HAP-1 (cell line): ENCODE measurements at places on chromosomes 3 and 15.

GRCh38 chr15:78006567-78007205 is 70.8 kb downstream of the TBC1D2B start:
- no peak for DNase-seq

GRCh38 chr15:79396850-79397249 is 35.3 kb upstream of the MINAR1 start:
- no peak for DNase-seq

- no peak for DNase-seq
Measured at GRCh38 chr3:64799606-64800005, 111.8 kb upstream of the ADAMTS9 start.

DNA sequence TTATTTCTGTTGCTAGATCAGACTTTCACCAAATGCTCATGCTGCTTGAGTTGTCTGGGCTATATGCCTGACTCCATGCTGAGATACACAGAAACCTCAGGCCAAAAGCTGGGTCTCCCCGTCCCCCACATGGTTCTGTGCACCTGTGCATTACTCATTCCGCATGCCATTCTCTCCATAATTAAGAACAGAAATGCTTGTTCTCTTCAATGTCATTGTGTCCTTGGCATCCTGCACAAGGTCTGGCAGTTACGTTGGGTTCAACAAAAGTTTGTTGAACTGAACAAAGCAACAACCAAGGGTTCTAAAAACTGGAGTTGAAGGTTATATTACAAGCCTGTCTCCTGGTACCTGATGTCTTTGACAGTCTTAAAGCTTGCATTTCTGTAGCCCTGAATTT is 177.5 kb downstream of the FNDC3B start:
- DNase-seq, result no peak

- peak; percentile 58 for DNase-seq
Measured at GRCh38 chr15:29115093-29115991, 154.3 kb downstream of the NSMCE3 start.

DNA sequence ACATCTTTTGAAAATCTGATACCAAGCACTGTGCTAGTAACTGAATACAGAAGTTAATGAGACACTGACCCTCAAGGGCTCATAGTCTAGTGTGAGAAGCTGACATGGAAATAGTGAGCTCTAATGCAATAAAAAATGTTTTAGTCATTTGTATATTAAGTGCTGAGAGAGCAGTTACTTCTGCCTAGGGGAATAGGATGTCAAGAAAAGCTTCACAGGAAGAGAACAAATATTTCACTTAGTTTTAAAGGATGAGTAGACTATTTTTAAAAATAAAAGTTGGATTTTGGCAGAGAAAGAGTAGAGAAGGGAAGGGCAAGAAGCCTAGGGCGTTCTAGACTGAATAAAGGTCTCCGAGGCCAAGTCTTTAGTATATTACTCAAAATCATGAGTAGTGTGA is 158.4 kb downstream of the ATG7 start:
- DNase-seq, result no peak

DNA sequence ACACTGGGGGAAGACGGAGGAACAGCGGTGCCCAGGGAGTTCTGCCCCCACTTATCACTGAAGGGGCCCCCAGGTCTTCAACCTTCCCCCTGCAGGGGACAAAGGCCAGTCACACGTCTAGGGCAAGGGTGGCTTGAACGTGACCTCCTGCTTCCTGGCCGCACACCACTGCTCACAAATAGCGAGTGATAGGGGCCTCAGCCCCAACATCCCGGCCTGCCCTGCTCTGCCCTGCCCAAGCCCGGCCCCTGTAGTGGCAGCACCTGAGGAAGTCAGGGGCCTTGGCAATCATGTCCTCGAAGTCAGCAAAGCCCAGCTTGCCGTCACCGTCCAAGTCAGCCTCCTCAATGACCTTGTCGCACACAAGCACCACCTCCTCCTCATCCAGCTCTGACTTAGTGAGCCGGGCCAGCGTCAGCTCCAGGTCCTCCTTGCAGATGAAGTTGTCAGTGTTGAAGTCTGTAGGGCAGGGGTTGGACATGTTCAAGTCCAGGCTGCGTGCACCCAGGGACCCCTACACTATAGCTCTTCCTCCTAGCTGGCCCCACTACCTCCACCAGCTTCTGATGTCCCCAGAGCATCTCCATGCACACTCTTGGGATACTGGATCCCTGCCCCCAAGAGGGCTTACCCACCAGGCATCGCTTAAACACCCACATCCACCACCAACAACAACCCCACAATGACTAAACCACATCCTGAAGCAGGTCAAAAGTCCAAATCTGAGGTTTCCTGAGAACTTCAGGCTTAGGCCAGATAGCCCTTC is 13.3 kb downstream of the SH2D7 start:
- DNase-seq, result no peak

GRCh38 chr3:114700637-114701234 is 406.9 kb downstream of the TIGIT start:
- DNase-seq, result no peak

DNA sequence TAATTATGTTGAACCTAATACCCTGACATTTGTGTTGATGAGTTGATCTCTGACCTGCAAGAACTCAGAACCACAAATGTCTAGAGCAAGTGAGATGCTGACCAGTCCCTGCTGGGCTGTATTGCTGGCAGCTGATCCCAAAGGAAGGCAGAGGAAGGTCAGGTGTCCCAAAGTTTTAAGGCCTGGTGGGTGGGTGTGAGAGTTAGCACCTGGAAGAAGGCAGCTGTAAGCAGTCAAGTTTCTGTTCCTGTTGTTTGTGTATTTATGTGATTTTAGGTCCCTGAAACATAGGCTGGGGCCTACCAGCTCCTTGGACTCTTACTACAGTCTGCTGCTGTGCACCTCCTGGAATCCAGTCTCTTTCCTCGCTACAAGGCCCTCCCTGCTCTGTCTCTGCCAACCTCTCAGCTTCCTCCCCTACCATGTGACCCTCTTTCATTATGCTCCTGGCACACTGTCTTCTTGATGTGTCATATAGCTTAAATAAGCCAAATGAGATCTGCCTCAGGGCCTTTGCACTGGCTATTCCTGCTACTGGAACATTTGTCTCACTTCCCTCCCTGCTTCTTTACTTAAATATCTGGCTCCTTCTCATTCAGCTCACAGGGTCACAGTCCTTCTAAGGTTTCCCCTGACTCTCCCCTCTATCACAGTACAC is 31.0 kb upstream of the ATOSA start:
- no peak for DNase-seq

- no peak for DNase-seq
Measured at GRCh38 chr3:195012571-195012970, 258.4 kb downstream of the XXYLT1 start.

DNA sequence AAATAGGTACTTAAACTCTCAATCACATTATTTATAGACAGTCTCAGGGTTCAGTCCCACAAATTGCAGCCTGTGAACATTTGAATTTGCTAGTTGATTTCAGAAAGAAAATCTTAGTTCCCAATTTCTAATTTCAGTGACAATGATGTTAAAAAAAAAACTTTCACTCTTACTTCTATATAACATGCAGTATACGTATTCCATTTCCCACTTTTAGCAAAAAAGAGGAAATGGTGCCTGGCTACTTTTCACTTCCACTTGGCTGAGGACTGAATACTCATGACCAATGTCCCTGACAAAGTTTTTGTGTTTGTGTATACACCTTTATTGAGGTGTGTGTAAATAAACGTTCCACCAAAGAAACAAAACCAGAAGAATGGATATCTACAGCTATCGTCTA is 32.1 kb upstream of the XCR1 start:
- no peak for DNase-seq

DNA sequence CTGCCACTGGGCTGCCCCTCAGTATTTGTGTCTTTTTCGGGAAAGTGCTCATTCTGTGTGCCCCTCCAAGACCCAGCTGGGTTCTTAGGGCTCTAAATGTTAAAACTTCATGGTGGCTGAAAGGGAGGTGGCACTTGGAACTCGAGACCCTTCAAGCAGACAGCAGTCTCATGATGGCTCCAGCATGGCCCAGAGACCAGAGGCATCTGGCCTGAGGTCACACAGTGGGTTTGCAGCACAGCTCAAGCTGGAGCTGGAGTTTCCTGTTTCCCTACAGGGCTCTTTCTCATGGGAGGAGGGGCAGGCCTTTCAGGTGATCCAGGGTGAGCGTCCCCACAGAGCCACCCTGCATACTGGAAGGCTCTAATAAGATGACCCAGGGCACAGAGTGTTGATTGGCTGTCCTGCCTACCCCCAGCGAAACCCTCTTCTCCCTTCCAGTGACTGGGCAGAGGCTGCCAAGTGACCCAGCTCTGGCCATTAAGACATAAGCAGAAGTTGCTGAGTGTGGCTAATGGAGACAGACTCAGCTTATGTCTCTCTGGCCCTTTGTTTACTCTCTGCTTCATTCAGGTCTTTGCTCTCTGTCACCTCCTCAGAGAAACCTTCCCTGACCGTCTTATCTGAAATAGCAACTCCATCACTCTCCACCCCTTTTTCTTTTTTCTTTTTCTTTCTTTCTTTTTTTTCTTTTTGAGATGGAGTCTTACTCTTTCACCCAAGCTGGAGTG is 166.6 kb upstream of the SMAD3 start:
- DNase-seq, result no peak

GRCh38 chr15:23869396-23869795 is 182.3 kb upstream of the NDN start:
- no peak for DNase-seq

GRCh38 chr3:42697289-42698051 is 5.1 kb downstream of the HHATL start:
- DNase-seq, result peak; percentile 3

DNA sequence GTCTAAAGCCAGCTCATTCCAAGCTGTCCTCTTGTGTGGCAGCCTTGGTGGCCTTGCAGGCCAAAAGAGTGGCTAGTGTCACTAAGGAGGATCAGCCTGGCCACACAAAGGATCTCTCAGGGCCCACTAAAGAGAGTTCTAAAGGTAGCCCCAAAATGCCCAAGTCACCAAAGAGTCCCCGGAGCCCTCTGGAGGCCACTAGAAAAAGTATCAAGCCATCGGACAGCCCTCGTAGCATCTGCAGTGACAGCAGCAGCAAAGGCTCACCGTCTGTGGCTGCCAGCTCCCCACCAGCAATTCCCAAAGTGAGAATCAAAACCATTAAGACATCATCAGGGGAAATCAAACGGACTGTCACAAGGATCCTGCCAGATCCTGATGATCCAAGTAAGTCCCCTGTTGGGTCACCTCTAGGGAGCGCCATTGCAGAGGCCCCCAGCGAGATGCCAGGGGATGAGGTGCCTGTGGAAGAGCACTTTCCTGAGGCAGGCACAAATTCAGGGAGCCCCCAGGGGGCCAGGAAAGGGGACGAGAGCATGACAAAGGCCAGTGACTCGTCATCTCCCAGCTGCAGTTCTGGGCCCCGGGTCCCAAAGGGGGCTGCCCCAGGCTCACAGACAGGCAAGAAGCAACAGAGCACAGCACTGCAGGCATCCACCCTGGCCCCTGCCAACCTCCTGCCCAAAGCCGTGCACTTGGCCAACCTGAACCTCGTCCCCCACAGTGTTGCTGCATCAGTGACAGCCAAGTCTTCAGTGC is 33.5 kb upstream of the ALPK3 start:
- DNase-seq, result no peak

GRCh38 chr3:57627976-57628375 is 30.8 kb upstream of the ARF4 start:
- no peak for DNase-seq

- DNase-seq, result no peak
Measured at GRCh38 chr3:106117490-106117858, 248.7 kb upstream of the CBLB start.

DNA sequence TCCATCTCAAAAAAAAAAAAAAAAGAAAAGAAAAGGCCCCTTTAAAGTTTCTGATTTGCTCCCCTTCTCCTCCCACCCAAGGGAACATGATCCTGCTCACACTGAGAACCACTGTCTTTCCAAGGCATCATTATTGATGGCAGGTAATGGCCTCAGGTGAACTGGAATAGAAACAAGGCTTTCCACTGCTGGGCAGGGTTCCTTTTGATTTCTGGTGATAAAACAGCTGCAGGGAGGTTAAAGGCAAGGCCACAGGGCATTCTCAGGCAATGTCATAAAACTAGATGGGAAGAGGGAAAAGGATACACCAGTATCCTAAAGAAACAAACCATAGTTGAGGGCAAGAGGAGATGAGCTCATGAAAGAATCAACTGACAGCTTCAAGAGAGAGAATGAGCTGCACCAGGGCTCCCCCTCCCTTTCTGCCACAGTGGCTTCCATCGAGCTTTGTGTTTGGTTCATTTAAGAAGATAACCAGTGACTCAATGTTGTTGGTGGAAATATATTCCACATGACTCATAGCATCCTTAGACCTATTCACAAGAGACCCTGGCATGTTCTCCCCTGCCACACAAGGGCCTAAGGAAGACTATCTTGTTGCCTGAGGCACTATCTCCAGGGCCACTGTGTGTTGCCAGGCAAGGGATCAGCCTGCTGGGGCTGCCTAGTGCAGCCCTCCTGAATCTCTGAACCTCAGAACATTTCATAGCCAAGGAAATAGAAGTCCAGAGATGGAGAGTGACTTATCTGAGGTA is 86.4 kb downstream of the WDR76 start:
- DNase-seq, result no peak

GRCh38 chr3:146625186-146625775 is 20.1 kb upstream of the PLSCR5 start:
- no peak for DNase-seq

DNA sequence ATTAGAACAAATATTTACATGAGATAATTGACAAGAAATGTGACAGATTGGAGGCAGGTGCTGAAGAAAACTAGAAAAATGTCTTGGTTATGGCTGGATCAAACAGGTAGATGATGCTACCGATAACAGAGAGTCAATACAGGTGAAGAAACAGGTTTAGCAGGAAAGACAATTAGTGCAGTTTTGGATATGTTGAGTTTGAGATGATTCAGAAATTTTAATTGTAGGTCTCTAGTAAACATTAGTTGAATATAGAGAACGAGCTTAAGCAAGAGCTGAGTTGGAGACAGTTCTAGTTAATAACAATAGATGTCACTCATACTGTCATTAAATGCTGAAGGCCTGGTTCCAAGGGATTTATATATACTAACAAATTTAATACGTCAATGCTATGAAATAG is 524.4 kb downstream of the NSUN3 start:
- DNase-seq, result no peak

DNA sequence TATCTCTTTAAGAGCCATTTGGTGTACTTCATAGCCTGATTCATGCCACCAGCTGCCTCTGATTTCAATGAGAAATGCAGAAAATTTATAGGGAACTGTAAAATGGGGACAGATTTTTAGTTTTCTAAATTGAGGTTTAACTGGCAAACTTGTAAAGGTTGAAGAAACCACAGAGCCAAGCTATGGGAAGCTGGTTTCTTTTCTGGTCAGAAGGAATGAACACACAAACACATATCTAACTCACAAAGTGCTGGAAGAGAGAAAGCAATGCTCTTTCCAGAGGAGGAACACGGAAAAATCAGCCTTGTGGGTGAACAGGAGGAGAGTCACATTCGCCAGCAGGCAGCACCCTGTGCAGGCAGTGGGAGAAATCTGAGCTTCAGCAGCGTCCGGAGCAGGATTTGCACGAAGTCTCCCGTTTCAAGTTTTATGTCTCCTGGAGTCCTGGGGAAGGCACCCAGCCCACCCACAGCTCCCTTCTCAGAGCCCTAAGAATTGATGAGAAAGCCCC is 481 bp downstream of the MASP1 start:
- no peak for DNase-seq

GRCh38 chr15:47742334-47742733 is 25.0 kb downstream of the SEMA6D start:
- no peak for DNase-seq
